ENCODE measurements at places on chromosomes 5 and 9.

- DNase-seq: no peak
These were observed 288.9 kb downstream of the TRPM3 start for GRCh38 chr9:70832492-70832891.

- DNase-seq: no peak
These were observed 10.5 kb downstream of the LNPEP start for GRCh38 chr5:96946381-96946780.

GRCh38 chr9:137172901-137173795, 1.3 kb upstream of the TMEM210 start:
- no peak for DNase-seq

- peak; percentile 73 for DNase-seq
These were observed 118.4 kb downstream of the ARHGAP26 start for GRCh38 chr5:142888469-142889085.

- DNase-seq: peak; percentile 47
These were observed 5.1 kb downstream of the SPAAR start for GRCh38 chr9:35914301-35914807.

DNA sequence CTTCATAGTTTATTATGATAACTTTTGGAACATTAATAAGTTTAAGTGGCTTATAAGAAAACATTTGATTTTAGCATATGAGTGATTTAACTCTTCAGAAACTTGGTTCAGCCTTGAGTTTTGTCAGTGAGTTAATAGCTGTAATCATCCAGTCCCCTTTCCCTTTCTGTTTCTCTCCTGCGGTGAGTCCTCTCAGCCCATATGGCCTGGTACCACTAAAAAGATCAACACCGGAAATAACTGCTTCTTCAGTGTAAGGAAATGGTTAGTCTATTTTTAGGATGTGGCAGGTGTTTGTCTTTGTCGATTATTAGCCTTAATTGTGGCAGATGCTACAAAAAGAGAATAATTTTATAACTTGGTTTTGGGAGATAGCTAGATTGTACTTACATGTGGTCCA, 120.2 kb upstream of the GRHPR start:
- no peak for DNase-seq

- DNase-seq: no peak
These were observed 133.1 kb upstream of the FBXL7 start for GRCh38 chr5:15366676-15367391.

DNA sequence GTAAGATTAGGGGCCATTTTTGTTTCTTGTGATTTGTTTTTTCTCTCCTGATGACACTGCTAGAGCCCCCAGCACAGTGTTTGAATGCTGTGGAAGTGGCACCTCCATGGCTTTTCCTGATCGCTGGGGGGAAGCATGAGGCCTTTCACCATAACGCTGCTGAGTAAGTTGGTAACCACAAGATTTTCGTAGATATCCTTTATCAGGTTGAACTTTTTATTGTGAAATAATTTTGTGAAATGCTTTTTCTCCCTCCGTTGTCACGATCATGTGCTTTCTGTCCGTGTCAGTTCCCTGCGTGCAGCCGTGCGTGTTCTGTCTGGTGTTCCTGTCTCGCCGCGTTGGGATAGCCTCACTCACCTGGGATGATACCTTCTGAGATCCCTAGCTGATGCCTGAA, 59.4 kb downstream of the EHMT1 start:
- DNase-seq: no peak

DNA sequence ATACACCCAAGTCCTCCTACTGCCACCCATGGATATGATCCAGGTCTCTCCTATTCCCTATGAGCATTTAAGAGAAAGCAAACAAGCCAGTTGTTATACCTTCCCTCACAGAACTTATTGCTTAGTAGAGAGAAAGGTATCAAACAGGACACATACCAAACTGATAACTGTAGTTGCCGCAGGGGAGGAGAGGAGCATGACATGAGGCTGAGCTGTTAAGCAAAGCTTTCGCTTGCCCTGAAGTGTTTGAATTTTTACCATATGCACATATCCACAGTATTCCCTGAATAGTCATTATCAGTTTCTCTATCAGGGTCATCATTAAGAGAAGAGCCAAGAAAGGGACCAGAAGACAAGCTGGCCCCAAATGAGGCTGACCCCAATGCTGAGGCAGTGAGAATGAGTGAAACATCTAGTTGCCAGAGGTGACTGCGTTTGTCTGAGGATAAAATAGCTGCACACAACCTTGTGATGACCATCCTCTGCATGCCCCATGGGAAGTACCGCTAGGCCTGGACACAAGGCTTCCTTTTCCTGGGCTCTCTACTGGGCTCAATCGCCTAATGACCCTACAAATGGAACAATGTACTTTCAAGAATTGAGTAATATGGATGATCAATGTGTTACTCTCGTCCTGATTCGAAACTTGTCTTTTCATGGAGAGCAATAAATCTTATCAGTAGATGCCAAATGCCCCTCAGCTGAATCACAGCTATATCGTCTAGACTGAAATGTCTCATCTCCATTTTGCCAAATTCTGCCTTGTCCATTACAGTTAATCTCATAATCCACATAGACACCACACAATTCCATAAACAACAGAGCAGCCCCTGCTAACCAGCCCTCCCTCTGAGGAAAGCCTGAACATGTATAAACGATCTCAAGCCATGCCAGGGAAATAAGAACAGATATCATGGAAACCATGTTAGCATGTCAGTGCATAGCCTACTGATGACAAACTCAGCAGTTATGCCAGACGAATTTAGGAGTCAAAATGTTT, 4.3 kb upstream of the IFNK start:
- no peak for DNase-seq

- DNase-seq: no peak
These were observed 1879.9 kb upstream of the ACO1 start for GRCh38 chr9:30504502-30504905.

GRCh38 chr9:72384710-72385485, 19.9 kb upstream of the ZFAND5 start:
- DNase-seq: peak; percentile 37

GRCh38 chr9:134375430-134376385, 49.5 kb downstream of the RXRA start:
- DNase-seq: no peak

- peak; percentile 40 for DNase-seq
These were observed 131.0 kb downstream of the ADAMTS16 start for GRCh38 chr5:5270958-5271785.

DNA sequence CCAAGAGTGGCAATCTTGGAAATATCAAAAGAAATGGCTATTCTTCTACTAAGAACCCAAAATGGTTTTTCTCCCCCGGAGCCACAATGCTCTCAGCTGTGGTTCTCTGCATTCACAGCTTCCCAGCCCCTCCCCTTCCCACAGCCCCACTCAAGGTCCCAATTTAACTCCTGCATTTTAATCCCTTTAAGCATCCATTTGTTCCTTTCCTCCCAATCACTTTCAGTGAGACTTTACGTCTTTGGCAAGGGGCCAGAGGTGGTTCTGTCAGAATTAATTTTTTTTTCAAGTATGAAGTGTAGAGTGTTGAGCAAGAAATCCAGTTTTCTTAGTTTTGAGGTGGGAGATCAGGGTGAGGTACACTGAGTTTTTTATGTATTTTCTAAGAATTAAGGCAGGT, 256.9 kb downstream of the GLIS3 start:
- no peak for DNase-seq
